CD14-positive monocyte (primary cell): ENCODE measurements at places on chromosomes 6 and 20.

- DNase-seq = no peak
These were observed 18.5 kb downstream of the FRMD1 start for GRCh38 chr6:168060521-168060931.

GRCh38 chr20:57008217-57008616 is 258.2 kb downstream of the BMP7 start:
- no peak for DNase-seq

DNA sequence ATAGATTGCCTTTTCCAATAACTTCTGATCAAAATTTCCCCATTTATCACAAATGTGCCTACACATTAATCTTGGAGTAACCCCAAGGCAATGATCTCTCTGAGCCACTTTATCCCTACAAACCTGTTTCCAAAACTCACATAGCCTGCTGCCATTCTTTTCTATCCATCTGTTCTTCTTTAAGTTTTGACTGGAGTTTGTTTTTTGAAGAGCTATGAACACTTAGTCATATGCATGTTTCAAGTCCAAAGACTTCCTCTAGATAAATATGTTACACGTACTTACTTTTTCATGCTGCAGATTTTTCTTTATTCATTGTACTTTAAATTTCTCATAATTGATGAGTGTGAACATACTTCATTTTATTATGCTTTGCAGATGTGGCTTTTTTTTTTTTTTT is 488.9 kb upstream of the CITED2 start:
- no peak for DNase-seq

GRCh38 chr20:35876033-35876320 is 78.3 kb downstream of the SCAND1 start:
- no peak for DNase-seq

GRCh38 chr6:146905181-146905704 is 299.0 kb upstream of the STXBP5 start:
- no peak for DNase-seq

GRCh38 chr20:62386383-62387218 is at the start of gene RPS21:
Gene RPS21, plus strand, starts transcription at chr20:62387103. Its CDS starts 236 bp downstream, at chr20:62387339.
- peak; percentile 92 for DNase-seq
